ENCODE measurements at places on chromosomes 4 and X.

DNA sequence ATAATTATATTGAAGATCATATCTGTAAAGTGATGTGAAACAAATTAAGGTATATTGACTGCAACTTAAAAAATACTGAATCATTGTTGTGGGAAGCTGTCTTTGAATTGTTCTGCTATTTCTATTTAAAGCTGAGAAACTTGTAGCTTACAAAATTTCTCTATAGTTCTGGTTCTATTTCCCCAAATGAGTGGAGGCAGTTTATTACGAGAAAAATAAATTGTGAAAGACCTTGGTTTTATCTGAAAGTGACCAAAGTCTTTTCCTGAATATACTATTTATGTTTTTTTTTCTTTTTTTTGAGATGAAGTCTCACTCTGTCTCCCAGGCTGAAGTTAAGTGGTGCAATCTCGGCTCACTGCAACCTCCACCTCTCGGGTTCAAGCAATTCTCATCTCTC lies 165.4 kb downstream of the SH3BGRL start:
- no peak for DNase-seq

- DNase-seq = no peak
Measured at GRCh38 chr4:88017516-88018297, 10.3 kb downstream of the PKD2 start.

- no peak for DNase-seq
Measured at GRCh38 chrX:31170792-31171191, 99.0 kb upstream of the FTHL17 start.

DNA sequence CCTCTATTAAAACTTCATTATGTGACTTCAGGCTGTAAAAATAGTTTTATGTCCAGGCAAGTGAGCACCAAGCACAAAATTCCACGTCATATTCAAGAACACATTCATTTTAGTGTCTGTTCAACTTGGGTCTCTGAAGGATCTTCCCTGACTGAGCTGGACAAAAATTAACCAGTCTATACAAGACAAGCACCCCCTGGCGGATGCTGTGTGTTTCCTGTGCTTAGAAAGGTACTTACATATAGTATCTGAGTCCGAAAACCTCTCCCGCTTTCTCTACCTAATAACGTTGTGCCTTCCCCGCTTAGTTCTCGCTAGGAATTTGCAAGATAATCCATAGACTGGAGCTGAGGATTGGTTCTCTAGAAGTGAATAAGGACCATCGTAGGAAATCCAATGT lies 2214.5 kb upstream of the TENM3 start:
- DNase-seq = peak; percentile 63
